Left kidney (tissue), 8 donors: ENCODE measurements at places on chromosomes 11 and 22. TPM values are rescaled to one million over a fixed set of nuclear protein-coding genes. Genes with fewer than 3 reads are reported as not detected.

BTG4 gene
- polyA plus RNA-seq, result not detected

RASL10A gene
- 0.40 TPM for polyA plus RNA-seq

ANO3 gene
- 3.0 TPM for polyA plus RNA-seq

OVOL1 gene
- 11.0 TPM for polyA plus RNA-seq

SPTBN2 gene
- 51.5 TPM for polyA plus RNA-seq

SCGB1A1 gene
- polyA plus RNA-seq, result not detected

OR8G5 gene
- polyA plus RNA-seq, result not detected

POU2AF2 gene
- not detected for polyA plus RNA-seq
